ENCODE measurements at places on chromosomes 12 and 14.

DNA sequence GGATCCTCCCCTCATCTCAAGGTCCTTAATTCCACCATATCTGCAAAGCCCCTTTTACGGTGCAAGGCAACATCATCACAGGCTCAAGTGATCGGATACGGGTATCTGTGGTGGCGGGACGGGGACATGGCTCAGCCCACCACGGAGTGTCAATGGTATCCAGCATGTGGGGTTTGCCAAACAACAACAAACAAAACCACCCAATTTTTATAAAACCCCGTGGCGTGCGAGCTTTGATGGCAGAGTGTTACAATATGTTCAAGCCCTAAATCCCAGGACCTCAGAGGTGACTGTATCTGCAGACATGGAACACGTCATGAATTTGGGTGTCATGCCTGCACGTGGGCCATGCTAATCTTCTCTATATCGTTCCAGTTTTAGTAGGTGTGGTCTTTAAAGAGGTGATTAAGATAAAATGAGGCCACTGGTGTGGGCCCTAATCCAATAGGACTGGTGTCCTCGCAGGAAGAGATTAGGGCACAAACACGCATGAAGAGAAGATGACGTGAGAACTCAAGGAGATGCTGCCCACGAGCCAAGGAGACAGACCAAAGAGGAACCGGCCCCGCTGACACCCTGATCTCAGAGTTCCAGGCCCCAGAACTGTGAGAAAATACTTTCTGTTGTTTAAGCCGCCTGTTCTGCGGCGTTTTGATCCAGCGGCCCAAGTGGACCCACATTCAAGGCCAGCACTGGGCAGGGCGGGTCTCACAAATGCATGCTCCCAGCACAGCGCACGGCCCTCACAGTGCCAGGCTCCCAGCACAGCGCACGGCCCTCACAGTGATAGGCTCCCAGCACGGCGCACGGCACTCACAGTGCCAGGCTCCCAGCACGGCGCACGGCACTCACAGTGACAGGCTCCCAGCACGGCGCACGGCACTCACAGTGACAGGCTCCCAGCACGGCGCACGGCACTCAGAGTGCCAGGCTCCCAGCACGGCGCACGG, 6.7 kb upstream of the GOLGA3 start:
- no peak for DNase-seq

DNA sequence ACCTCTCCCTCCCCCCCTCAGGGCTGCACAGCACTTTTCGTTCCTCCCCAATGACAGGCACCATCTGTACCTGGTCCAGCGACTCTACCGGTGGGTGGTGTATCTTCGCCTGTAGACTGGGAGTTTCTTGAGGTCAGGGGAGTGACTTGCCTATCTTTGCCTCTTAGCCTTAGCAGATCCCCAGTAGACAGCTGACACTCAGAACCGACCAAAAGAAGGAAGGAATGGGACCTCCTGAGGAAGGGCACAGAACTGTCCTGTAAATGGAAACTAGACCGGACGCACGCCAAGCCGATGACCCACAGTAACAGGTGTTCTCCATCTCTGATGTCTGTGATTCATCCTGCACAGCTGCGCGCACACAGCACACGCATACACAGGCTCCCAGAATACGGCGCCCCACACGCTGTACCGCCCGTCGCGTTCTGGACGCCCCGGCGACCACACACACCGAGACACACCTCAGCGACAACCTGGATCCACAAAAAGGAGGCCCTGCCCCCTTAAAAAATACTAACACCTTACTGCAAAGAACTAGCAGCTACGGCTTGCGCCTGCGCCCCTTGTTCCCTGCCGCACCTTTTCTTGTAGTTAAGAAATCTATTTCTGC, 673 bp upstream of the TTC9 start:
- DNase-seq, result peak; percentile 18

- no peak for DNase-seq
Measured at GRCh38 chr12:58365087-58365390, 423.7 kb downstream of the ATP23 start.

GRCh38 chr14:76954394-76955190, 73.9 kb downstream of the IRF2BPL start:
- no peak for DNase-seq

GRCh38 chr12:66688846-66689439, 10.1 kb upstream of the GRIP1 start:
- no peak for DNase-seq

DNA sequence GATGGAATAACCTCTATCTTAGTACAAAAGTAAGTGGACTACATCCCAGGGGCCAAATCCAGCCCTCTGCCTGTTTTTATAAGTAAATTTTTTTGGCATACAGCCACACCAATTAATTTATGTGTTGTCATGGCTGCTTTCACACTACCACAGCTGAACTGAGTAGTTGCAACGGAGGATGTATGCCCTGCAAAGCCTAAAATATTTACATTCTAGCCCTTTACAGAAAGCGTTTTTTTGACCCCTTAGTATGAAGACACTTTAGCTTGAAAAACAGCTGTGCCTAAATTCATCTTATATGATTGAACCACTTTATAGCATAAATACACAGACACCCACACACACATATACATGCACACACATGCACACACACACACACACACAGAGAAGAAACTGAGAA, 501.6 kb downstream of the EGLN3 start:
- DNase-seq, result no peak

DNA sequence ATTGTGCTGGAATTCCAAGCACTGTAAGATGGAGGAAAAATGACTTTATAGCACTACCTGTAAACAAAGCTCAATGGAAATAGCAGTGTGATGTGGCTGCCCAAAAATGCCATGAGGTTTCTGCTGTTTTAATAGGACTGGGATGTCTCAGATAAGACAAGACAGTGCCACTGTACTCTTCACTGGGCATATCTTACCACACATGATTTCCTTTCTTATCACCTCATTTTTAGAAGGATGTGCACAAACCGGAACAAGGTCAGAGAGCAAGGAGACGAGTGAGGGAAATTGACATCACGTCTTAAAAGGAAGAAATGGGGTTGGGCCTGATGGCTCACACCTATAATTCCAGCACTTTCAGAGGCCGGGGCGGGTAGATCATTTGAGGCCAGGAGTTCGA, 38.4 kb upstream of the FGD4 start:
- DNase-seq, result no peak

DNA sequence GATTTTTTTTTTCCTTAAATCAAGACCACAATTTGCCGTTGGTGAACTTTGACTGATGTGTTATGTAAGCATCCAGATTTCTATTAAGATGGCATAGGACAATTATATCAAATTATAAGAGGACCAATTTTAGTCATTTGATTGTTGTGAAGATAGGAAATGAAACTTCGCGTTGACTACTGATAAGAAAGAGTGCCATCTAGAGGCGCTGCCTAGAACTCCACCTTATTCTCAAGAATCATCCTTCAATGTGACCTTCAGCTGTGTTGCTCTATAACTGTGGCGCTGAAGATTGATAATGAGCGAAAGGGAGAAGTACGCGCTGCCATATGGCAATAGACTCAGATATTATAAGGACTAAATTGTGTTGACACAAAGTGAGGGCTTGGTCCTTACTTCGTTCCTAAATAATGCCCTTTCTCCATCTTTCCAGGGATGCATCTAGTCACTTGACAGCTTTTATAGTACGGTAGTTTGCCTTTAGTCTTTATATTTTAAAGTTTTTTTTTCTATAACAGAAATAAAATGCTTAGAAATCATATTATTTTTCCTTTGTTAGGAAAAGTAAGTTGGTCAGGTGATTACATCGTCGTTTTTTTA, 350.8 kb upstream of the STXBP6 start:
- no peak for DNase-seq

GRCh38 chr12:54017027-54017788, 8.4 kb downstream of the HOXC8 start:
- no peak for DNase-seq

DNA sequence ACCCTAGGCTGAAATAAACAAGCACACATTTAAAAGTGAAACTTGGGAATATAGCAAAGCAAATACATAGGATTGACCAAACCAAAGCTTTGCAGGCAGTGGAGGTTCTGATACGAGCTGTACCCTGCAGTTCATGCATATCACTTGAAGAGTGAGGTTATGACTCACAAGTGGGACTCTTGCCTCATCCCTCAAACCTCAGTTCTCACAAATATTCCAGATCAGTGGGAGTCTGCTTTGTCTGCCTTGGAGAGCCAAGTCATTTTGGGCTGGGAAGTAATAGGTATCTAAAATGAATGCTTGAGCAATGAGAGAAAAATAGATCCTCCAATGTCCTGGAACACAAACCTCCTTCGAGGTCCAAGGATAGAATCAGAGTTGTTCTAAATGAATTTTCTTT, 116.4 kb downstream of the LRIG3 start:
- peak; percentile 59 for DNase-seq

DNA sequence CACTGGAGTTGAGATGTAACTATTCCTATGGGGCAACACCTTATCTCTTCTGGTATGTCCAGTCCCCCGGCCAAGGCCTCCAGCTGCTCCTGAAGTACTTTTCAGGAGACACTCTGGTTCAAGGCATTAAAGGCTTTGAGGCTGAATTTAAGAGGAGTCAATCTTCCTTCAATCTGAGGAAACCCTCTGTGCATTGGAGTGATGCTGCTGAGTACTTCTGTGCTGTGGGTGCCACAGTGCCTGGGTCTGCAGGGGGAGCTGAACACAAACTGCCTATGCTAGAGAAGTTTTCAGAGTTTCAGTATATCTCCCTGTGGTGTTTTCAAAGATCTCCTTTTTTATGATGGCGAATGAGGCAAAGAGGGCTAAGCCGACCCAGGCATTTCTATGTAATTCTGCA, 179.2 kb upstream of the OR4E1 start:
- DNase-seq, result no peak

- no peak for DNase-seq
Measured at GRCh38 chr12:87315-87714, 20.7 kb downstream of the IQSEC3 start.

- DNase-seq, result no peak
Measured at GRCh38 chr14:50055461-50056228, 60.7 kb downstream of the VCPKMT start.

GRCh38 chr12:96383371-96383770, 16.9 kb downstream of the CDK17 start:
- DNase-seq, result no peak

DNA sequence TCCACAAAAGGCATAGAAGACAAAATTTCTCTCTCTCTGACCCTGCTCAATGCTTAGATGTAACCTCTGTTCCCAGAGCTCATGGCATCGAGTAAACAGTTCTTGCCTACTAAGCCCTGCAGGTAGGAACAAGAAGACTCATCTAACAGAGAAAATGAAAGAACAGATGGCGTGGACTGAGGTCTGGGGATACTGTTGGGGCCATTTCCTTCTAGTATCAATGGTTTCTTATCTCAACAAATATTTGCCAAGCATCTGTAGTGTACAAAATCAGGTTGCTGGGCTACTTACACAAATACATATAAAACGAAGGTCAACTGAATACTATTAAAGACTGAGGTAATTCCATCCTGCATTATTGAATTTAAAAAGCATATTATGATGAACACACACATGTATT, 93.3 kb downstream of the RIMBP2 start:
- DNase-seq, result no peak
